ENCODE measurements at places on chromosomes 13 and 19. TPM values are rescaled to one million over a fixed set of nuclear protein-coding genes. Genes with fewer than 3 reads are reported as not detected.
A peak's percentile ranks its signal among the peaks of the same experiment; 100 is the strongest.

GRCh38 chr13:113950451-113951245, 23.2 kb downstream of the C13orf46 start:
- DNase-seq = no peak
- H3K4me1 ChIP-seq = no peaks in the 10 kb centered on the region

DNA sequence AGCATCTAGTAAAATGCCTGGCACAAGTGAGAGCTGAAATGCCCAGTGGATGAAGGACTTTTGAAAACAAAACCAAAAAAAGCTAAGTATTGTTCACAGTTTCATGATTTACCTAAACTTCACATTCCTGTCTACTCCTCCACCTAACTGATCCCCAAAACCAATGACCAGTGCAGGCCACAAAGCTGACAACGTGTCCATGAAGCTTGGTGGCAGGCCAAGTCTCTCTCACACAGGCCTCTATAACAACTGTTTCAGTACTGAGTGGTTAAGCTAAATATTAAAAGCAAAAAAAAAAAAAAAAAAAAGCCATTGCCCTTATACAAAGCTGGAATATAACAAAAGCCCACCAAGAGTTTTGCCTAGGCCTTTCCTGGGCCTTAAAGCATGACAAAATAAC, 36.4 kb downstream of the STK24 start:
- no peak overlapping the region for H3K4me3 ChIP-seq
- no peak overlapping the region for H3K27ac ChIP-seq
- no peaks in the 10 kb centered on the region for H3K36me3 ChIP-seq
- no peaks in the 10 kb centered on the region for H3K27me3 ChIP-seq
- no peak for DNase-seq

DNA sequence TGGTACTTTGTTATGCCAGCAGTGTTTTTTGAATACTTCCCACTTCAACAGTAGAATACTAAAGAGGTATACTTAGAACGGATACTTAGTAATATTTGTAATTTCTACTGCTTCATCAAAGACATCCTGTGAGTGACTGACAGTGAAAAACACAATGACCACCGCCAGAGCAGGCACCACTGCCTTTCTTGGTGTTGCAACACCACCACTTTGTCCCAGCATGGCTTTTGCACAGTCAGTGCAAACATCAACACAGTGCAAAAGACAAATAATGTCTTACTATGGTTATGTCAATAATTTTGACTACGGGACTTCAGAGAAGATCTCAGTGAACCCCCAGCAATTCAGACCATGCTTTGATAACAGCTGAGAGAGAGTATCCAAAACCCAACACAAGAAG, 220.5 kb downstream of the RBM26 start:
- H3K36me3 ChIP-seq = no peaks in the 10 kb centered on the region
- no peaks in the 10 kb centered on the region for H3K4me1 ChIP-seq
- no peak overlapping the region for H3K27ac ChIP-seq
- no peaks in the 10 kb centered on the region for H3K27me3 ChIP-seq
- DNase-seq = no peak

GRCh38 chr13:28705461-28706083, 13.2 kb downstream of the SLC46A3 start:
- H3K4me3 ChIP-seq = no peak overlapping the region
- no peak overlapping the region for H3K27ac ChIP-seq

PDE4C gene
- not detected for total RNA-seq

GRCh38 chr19:5507065-5507909, 52.1 kb downstream of the ZNRF4 start:
- H3K27me3 ChIP-seq = no peaks in the 10 kb centered on the region
- H3K4me1 ChIP-seq = no peaks in the 10 kb centered on the region
- no peak for DNase-seq

DNA sequence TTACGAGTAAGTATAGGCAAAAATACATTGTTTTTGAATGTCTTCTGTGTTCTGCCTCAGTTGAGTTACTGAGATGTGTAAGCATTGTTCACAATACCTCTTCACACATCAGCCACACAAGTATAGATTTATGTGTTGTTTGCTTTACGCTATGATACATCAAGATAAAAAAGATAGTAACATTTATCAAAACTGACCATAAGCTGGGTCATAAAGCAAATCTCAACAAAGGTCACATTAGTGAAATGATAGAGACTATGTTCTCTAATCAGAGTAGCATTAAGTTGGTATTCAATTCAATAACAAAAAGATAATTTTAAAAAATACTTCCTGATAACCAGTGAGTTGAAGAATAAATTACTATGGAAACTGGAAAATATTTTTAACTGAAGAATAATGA, 127.5 kb downstream of the ZAR1L start:
- H3K36me3 ChIP-seq = no peaks in the 10 kb centered on the region
- H3K27ac ChIP-seq = no peak overlapping the region
- H3K4me3 ChIP-seq = no peak overlapping the region
- no peaks in the 10 kb centered on the region for H3K27me3 ChIP-seq
- H3K4me1 ChIP-seq = no peaks in the 10 kb centered on the region

GRCh38 chr19:49889687-49890348, 6.9 kb downstream of the IL4I1 start:
- peak; percentile 75 for DNase-seq
- peaks cover 5% of the 10 kb centered on the region for H3K4me1 ChIP-seq
- peak overlapping the region; percentile 59 for H3K4me3 ChIP-seq
- peak overlapping the region; percentile 38 for H3K27ac ChIP-seq
- H3K36me3 ChIP-seq = no peaks in the 10 kb centered on the region
- no peaks in the 10 kb centered on the region for H3K27me3 ChIP-seq

GRCh38 chr19:50486823-50487515, 10.3 kb upstream of the GARIN5A start:
- H3K36me3 ChIP-seq = peaks cover 5% of the 10 kb centered on the region
- H3K27me3 ChIP-seq = no peaks in the 10 kb centered on the region
- no peak overlapping the region for H3K4me3 ChIP-seq
- H3K27ac ChIP-seq = no peak overlapping the region
- peak; percentile 33 for DNase-seq

- peaks cover 5% of the 10 kb centered on the region for H3K36me3 ChIP-seq
- H3K27me3 ChIP-seq = no peaks in the 10 kb centered on the region
- no peak overlapping the region for H3K4me3 ChIP-seq
Observed at GRCh38 chr13:72745260-72745659, 17.5 kb downstream of the BORA start.

CYP2F1 gene
- total RNA-seq = not detected

ZNF610 gene
- 1.8 TPM for total RNA-seq

- no peak for DNase-seq
- H3K4me3 ChIP-seq = no peak overlapping the region
- no peaks in the 10 kb centered on the region for H3K27me3 ChIP-seq
- no peak overlapping the region for H3K27ac ChIP-seq
Observed at GRCh38 chr13:39283072-39283471, 244.8 kb downstream of the NHLRC3 start.

ZNF559 gene
- 14.2 TPM for total RNA-seq

All from CD8-positive, alpha-beta memory T cell (primary cell).